T-helper 17 cell (primary cell): ENCODE measurements at places on chromosomes 4 and X.

DNA sequence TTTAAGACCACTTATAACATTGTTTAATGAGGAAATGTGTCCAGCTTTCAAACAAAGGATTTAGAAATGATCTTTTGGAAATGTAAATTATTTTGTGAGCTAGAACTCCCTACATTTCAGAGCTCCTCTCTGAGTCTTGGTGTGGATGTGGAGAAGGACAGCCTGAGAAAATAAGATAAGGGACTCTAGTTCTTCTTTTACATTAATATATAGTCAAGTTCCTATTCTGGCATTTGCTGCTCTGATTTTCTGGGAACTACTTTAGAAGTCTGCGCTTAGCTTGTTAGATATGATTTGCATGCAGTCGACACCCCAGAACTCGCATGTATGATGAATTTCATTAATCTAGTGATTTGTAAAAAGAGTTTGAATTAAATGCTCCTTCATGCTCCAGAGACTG, 45.5 kb downstream of the TSPAN7 start:
- DNase-seq = no peak

- DNase-seq = no peak
These were observed 72.5 kb upstream of the CXorf51A start for GRCh38 chrX:146887020-146887419.

DNA sequence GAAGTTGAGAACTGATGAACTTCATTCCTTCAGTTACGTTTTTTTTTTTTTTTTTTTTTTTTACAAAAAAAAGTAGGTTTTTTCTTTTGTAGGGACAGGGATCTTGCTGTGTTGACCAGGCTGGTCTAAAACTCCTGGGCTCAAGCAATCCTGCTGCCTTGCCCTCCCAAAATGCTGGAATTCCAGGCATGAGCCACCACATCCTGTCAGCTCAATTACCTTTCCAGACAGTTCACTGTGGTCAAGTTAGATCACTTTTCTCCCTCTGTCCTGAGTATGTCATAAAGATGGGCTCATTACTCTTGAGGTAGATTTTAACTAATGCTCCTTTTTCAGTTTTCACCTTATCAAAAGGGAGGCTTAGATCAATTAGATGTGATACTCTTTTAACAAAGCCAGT, 10.8 kb upstream of the NR3C2 start:
- no peak for DNase-seq

DNA sequence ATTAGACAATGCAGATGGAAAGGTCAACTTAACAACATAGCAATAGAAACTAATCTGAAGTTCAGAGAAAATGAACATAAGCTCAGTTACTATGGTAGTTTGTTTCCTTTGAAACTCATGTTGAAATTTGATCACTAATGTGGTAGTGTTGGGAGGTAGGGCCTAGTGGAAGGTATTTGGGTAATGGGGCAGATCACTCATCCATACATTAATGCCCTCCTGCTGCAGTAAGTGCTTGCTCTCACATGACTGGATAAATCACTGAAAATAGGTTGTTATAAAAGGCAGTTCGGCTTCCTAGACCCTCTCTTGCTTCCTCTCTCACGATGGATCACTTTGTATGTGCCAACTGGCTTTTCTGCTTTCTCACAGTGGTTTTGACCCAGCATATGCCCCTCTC, 567.4 kb upstream of the GALNT7 start:
- DNase-seq = no peak

- DNase-seq = no peak
These were observed 7.4 kb downstream of the ZRSR2 start for GRCh38 chrX:15797707-15798106.

DNA sequence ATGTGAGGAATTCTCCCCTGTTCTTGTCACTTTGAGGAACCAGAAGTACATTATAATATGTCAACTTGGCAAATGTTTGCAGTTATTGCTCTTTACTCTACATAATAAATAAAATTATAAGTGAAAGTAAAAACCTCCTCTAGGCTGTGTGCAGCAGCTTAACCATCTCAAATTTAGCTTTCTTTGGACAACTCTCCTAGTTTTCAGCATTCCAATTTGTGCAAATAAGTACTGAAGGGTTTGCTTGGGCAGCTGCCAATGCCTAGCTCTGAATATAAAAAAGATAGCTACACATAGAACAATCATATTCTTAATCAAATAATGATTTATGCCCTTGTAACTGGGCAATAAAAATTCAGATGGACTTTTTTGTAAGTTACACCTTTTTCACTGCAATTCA, 82.5 kb downstream of the GASK1B start:
- no peak for DNase-seq

DNA sequence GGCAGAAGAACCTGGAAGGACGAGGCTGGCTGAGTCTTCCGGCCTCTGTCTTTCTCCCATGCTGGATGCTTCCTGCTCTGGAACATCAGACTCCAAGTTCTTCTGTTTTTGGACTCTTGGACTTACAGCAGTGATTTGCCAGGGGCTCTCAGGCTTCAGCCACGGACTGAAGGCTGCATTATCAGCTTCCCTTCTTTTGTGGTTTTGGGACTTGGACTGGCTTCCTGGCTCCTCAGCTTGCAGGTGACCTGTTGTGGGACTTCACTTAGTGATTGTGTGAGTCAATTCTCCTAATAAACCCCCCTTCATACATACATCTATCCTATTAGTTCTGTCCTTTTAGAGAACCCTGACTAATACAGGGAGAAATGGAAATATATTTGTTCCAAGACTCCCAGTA, 265.8 kb downstream of the PCDH18 start:
- DNase-seq = no peak

- DNase-seq = no peak
These were observed 11.5 kb upstream of the CAMK2D start for GRCh38 chr4:113773014-113773413.

- DNase-seq = no peak
These were observed 3.1 kb downstream of the TNMD start for GRCh38 chrX:100587861-100588260.

GRCh38 chr4:181301735-181302710, 941.2 kb upstream of the TENM3 start:
- no peak for DNase-seq

DNA sequence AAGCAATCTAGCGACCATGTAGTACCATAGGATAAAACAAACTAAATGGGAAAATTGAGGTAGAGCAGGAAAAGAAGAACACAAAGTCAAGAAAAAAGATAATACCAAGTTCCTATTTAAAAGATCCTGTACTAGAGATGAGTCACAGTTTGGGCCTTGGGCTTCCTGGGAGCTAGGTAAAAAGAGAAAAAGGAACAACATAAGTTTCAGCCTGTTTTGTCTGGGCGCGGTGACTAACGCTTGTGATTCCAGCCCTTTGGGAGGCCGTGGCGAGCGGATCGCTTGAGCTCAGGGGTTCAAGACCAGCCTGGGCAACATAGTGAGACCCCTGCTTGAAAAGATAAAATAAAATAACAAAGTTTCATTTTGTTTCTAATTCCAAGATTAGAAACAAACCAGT, 14.0 kb upstream of the TMEM156 start:
- DNase-seq = no peak

DNA sequence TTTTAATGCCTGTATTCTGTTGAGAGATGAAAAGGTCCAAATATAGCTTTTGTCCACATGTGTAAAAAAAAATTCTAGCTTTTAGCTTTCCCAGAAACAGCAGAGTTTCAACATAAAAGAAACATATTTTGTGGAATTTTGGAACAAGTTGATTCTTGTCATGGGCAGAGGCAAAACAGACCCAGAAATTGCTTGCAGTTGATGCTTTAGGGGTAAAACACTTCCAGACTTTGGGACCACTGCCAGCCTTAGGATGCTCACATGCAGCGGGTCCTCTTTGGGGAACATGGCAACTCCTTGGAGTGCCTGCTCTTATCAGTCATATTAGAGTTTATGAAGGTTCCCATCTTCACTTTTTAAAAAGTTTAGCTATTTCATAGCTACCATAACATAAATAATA, 30.4 kb downstream of the DCLK2 start:
- DNase-seq = no peak

- DNase-seq = no peak
These were observed 151.5 kb downstream of the PTTG2 start for GRCh38 chr4:38111717-38112116.

DNA sequence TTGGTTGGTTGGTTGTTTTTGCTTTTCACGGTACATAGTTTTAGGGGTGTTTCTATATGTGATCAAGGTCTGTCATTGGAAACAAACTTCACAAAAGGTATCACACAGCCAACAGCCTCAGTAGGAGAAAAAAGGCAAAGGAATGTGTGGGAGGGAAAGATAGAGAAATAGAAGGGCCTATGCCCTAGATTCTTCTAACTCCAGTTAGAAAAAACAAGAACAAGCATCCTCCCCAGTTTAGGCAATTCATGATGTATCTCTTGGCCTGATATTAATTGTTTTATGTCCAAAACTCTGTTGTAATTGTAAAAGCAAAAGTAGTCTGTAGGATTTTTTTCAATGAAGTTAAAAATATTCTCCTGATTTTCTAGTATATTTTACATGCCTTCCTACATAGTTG, 192.4 kb upstream of the EDNRA start:
- DNase-seq = no peak

DNA sequence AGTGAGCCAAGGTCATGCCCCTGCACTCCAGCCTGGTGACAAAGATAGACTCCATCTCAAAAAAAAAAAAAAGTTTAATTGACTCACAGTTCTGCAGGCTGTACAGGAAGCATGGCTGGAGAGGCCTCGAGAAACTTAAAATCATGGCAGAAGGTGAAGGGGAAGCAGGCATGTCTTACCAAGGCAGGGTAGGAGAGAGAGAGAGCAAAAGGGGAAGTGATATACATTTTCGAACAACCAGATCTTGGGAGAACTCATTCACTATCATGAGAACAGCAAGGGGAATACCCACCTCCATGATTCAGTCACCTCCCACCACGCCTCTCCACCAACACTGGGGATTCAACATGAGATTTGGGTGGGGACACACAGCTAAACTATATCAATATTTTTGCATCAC, 315.2 kb upstream of the HTR2C start:
- DNase-seq = no peak

DNA sequence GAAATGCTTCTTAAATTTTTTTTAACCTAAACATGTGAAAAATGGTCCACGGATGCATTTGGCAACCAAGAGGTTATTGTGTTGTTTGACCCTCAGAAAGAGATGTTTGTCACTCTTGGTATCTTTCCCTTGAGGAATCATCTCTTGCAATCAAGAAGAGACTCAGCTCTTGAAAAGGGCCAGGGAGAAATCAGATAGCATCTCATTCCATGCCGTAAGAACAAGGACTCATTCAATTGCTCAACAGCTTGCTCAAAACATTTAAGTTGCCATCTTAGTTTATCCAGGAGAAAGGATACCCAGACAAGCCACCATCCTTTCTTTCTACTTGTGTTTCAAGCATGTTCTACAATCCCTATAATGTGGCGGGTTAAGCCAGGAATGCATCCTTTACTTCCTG, 209.5 kb upstream of the LNX1 start:
- DNase-seq = no peak

DNA sequence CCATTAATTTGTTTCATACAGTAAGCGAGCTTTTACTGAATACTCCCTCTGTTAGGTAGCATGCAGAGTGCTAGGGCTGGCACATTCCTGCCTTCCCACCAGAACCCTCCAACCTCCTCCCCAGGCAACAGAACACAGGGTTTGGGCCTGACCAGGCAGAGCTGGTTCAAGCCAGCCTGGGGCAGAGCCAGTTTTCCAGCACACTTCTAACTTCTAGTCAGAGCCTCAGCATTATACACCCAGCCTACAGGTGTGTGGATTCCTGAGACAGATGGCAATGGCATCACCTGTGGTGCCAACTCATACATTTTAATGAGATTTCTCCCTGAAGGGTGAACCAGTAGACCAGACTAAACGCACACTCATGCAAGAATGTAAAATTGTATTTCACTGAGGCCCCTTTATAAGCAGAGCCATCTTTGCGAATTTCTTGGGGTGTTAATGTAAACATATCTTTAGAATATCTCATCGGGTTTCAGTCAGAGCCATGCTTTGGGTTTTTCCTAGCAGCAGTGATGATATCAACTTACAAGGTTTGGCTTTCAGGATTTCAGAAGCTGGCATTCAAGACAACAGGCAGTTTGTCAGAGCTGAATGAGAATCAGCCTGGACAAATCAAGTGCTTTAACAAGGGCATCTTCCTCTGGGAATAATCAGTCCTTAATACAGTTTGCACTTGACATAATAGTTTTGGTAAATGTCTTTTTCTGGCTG, 92.0 kb downstream of the GATB start:
- no peak for DNase-seq

DNA sequence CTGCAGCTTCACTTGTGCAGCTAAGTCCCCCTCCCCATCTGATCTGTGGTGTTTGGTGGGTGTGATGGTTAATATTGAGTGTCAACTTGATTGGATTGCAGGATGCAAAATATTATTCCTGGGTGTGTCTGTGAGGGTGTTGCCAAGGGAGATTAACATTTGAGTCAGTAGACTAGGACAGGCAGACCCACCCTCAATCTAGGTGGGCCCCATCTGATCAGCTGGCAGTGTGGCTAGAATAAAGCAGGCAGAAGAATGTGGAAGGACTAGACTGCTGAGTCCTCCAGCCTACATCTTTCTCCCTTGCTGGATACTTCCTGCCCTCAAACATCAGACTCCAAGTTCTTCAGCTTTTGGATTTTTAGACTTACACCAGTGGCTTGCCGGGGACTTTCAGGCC, 103.5 kb upstream of the BOD1L1 start:
- no peak for DNase-seq

GRCh38 chr4:6267573-6267972, 2.1 kb upstream of the WFS1 start:
- no peak for DNase-seq

GRCh38 chr4:160161026-160161425, 1058.1 kb downstream of the RAPGEF2 start:
- no peak for DNase-seq

DNA sequence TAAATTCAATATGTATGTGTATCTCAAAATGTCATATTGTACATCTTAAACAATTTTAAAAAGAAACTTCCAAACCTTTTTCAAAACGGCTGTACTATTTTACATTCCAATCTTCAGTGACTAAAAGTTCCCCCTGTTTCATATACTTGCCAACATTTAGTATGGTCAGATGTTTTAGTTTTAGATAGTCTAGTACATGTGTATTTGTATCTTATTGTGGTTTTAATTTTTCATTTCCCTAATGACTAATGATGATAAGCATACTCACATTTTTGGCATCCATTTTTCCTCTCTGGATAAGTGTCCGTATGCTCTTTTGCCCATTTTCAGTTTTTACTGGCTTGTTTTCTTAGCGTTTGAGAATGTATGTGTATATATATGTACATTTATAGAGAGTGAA, 212.2 kb upstream of the MAGEB18 start:
- DNase-seq = no peak

- no peak for DNase-seq
These were observed 8.8 kb downstream of the DIPK2B start for GRCh38 chrX:45191820-45192409.
